ENCODE measurements at places on chromosomes 5 and 9.

DNA sequence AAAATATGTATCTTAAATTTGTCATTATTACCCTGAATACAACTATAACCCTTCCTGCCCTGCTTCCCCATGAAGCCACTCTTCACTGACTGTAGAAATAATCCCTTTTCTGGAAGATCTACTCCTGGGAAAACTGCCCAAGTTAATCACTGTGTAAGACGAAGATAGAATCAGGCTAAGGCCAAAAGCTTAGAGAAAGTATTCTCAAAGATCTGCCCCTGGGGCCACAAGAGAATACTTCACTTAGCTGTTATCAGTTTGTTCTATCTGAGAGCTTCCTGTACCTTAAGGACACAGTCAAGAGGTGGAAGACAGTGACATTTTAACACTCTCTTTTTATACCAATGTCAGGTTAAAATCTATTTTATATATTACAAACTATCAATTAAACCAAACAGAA is 33.8 kb downstream of the RNF145 start:
- no peak for DNase-seq

GRCh38 chr5:62198421-62198820 is 107.6 kb upstream of the KIF2A start:
- DNase-seq: no peak

GRCh38 chr5:6427694-6428093 is 21.0 kb upstream of the UBE2QL1 start:
- no peak for DNase-seq

GRCh38 chr5:161305601-161306000 is 240.9 kb downstream of the GABRB2 start:
- DNase-seq: no peak

DNA sequence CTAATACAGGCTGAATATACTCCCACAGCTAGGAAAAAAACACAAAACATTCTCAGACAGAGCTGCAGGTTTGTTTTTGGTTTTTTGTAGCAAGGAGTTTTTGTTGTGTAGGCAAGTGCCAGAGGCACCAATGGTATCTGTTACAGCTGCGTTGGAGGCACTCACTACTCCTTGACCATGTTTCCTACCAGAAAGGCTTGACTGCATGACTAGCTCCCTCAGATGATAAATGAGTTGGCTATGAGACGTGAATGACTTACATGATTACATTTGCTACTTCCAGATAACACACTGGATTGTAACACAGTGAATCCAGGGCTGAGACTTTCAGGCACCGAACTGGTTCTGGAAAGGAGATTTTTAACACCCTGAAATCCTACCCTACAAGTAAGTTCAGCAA is 18.8 kb downstream of the GZMK start:
- no peak for DNase-seq

DNA sequence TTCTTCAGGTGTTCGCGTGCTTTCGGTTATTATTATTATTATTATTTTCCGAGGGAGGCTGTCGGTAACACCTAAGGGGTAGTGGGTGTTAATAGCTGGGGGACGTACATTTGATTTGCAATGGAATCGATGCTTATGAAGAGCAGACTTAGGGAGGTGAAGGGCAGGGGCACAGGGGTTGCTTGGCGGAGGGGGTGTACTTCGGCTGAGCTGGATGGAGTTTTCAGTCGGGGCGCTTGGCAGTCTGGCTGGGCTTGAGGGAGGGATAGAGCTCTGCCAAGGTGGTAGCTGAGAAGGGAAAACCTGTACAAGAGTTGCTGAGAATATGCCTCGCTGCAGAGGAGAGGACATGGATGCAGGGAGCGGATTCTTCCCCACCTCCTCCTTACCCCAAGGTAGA is 617 bp upstream of the PTPRD start:
- no peak for DNase-seq

- DNase-seq: no peak
Measured at GRCh38 chr9:26310294-26310693, 582.3 kb downstream of the CAAP1 start.

GRCh38 chr5:158485604-158486081 is 614.1 kb downstream of the EBF1 start:
- no peak for DNase-seq

DNA sequence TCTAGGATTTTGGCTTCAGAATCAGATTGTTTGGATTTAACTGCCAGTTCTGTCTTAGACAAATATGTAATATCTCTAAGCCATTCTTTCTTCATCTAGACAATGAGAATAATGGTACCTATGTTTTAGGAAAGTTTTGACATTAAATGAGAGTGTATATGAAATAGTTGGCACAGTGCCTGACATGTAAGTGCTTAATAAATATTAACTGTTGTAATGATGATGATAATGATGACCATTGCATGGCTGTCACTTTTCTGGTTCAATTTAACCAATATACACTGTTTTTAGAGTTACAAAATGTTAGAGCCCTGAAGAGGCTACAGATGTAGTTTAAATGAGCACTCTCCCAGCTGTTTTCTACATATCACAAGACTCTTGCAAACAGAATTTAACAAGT is 131.7 kb downstream of the RANBP17 start:
- DNase-seq: no peak

- no peak for DNase-seq
Measured at GRCh38 chr5:98307811-98308210, 465.7 kb upstream of the RGMB start.

DNA sequence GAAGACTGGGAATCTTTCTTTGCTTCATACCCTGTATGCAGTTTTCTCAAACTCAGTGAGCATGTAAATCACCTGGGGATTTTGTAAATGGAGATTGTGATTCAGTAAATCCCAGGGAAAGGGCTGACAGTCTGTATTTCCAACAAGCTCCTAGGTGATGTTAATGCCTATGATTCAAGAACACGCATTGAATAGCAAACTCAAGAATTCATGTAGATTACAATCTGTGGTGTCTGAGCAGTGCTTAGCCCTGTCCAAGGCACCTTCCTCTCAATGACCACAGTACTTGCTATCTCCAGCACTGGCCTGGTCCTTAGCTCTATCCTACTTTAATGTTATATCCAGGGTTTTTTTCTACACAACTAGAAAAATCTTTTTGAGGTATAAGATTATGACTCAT is 721.4 kb upstream of the MEF2C start:
- no peak for DNase-seq

DNA sequence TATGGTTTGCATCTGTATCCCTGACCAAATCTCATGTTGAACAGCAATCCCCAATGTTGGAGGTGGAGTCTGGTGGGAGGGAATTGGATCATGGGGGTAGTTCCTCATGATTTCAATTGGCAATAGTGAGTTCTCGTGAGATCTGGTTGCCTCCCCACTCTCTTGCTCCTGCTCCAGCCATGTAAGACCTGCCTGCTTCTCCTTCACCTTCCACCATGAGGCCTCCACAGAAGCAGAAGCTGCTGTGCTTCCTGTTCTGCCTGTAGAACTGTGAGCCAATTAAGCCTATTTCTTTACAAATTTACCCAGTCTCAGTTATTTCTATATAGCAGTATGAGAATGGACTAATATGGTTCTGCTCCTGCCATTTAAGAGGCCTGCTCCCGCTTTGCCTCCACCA is 32.9 kb downstream of the SCAI start:
- DNase-seq: no peak

GRCh38 chr5:179822444-179822990 is 1.8 kb downstream of the SQSTM1 start:
- no peak for DNase-seq

DNA sequence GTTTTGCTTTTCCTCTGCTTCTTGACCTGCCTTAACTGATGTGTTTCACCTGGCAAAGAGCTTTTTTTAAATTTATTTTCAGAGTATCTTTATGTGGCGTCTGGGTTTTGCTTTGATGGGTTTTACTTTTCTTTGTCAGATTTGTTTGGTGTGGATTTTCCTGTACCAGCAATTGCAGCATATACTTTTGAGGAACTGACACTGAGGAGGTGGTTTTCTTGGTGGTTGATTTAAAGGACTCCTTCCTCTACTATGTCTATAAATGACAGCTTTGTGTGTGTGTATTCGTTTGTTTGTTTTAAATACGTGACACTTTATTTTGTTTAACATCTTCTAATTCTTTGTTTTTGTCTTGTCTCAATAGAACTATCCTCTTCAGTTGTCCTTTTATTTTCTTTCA is 1071.9 kb upstream of the ARRDC3 start:
- DNase-seq: no peak

DNA sequence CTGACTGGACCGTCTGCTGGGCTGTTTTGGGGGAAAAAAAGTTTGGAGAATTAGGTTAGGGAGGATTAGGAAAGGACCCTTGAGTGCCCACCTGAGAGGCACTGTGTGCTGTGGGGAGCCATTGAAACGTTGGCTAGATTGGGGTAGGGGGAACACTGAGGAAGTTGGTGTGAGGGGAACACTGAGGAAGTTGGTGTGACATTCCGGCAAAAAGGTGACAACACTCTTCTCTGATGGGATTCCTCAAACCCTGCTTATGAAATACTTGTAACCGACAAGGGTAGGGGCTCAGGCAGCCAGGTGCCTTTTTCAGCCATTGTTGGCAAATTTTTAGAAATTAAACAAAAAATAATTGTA is 1.0 kb downstream of the CYSTM1 start:
- DNase-seq: no peak

DNA sequence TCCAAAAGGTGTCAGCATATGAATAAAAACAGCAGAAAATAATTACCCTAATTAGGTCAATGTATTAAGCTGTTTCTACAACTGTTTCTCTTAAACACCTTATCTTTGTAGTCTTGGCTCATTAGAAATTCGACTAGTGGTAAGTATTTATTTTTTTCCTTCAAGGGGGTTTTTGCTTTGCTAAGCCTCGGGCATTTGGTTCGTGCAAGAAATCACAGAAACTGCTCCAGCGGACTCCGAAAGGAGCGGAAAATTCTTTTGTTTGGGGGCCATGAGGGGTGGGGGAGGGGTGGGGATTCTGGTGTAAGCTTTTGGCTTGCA is 757 bp downstream of the ZBED3 start:
- DNase-seq: no peak

DNA sequence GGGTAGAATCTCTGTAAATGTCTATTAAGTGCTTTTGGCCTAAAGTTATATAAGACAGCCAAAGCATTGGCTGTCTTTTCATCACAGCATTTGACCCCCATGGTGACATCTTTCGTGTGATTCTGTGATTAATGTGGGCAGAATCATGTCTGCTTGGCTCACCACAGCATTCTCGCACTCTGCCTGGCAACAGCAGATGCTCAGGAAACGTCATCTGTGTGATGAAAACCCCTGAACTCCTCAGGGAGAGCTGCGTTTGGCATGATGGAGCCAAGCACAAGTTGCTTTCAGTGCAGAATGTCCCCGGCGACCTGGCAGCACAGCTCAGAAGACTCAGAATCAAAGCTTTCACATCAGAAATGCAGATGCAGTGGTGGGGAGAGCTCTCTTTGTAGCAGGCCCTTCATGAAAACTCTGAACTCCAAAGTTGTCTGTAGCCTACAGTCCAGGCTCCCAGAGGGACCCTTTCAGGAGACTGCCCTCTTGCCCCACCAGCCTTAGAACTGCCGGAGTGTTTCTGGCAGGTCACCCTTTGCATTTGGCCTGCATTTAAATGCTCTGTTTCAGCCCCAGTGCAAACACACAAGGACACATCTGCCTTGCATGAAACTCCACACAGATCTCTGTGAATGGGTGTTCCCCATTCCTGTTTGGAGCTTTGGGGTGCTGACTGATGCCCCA is 155.6 kb upstream of the PANK3 start:
- no peak for DNase-seq

GRCh38 chr5:53893626-53894025 is 333.2 kb downstream of the NDUFS4 start:
- no peak for DNase-seq

- DNase-seq: no peak
Measured at GRCh38 chr5:161089569-161089968, 237.6 kb upstream of the ATP10B start.

- no peak for DNase-seq
Measured at GRCh38 chr5:129830288-129830687, 74.0 kb upstream of the CHSY3 start.

- DNase-seq: no peak
Measured at GRCh38 chr5:37938076-37938852, 98.4 kb upstream of the GDNF start.

DNA sequence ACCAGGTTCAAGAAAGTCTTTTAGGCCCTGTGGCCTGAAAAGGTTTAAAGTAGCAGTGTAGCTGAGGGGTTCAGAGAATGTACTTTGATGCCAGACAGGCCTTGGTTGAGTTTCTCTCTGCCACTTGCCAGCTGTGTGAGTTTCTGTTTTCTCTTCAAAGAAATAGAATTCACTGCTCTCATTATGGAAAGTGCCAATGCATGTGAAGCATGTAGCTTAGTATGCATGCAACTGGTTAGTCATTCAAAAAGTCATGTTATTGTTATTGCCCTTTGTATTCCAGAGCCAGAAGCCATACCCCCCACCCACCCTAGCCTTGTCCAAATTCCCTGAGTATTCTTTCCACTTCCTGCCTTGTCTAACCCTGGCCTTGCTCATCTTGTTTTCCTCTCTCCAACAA is 101.7 kb downstream of the ADRB2 start:
- DNase-seq: no peak

DNA sequence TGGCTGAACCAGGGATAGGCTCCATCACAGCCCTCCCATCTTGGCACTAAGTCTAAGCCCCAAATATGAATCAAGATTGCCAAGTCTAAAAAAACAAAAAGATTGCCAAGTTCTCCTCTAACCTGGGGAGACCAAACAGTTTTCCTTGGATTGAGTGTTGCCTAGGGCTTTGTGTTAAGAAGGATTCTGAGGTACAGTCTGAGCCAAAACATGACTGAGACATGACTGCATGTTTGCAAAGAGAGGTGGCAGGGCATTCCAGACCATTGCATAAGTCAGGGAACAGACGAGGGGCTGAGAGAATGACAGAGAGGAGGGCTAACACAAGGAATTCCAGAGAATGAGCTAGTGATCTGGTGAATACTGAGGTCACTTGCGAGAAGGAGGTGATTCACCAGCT is 11.4 kb downstream of the LAMC3 start:
- no peak for DNase-seq

DNA sequence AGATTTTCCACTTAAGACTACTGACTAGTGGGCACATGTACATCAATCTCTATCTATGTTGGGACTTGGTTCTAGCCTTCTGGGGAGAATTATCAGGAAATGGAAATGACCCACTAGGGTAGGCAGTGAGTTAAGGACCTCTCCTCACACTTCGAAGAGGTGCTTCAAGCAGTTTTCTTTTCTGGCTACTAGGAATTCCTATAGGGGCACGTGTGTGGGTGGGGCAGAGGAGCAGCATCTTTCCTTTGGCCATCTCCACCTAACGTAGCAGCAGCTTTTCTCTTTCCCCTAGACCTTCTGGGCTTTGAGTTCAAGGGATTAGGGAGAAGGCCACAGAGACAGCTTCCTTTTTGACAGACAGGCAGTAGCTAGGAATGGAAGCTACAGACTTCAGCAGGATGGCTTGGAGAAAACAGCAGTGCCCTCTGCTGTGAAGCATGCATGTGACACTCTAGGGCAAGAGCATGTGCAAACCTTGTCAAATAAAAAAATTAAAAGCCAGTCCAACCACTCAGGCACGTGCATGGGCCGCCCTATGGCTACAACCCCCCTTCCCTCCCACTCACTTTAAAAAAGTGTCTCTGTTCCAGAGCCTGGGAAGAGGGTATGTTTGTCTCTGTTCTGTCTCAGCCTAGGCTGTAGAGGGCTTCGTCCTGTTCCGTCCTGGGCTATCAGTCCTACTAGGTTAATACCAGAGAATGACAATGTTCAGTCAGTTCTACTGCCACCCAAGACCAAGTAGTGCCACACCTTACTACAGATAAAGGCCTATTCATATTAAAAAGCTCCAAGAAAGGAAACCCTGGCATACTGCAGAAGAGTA is 8.7 kb upstream of the GFRA3 start:
- DNase-seq: no peak

GRCh38 chr9:127123064-127123890 is 842 bp upstream of the ANGPTL2 start:
- no peak for DNase-seq
